Activated T-cell treated with anti-CD3 and anti-CD28 coated beads, Interleukin-2, amount 50 U/mL, for 72 hours (primary cell): ENCODE measurements at places on chromosomes 13 and 19. TPM values are rescaled to one million over a fixed set of nuclear protein-coding genes. Genes with fewer than 3 reads are reported as not detected.

DNA sequence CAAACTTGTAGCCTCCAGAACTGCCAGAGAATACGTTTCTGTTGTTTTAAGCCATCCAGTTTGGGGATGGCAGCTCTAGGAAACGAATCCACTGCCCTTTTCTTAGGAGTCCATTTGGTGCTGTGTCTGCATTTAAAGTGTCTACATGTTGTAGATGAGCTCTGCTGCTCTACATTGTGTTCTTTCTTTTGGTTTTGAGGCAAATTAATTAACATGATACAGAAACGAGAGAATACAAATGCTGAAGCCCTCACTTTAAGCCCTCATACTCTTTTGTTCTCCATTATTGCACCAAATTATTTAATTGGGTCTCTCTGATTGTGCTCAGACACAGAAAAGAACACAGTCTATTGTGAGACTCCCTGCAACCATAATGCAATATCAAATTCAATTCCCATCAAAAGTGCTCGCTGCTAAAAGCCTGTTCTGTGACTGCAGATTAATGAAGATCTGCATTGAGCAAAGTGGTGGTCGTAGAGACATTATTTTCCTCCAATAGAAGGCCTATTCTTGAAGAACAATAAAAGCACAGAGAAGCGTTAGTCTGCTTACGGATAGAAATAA lies 166.3 kb upstream of the SOX21 start:
- H3K27ac ChIP-seq, result no peak overlapping the region
- DNase-seq, result no peak
- no peaks in the 10 kb centered on the region for H3K4me1 ChIP-seq
- H3K4me3 ChIP-seq, result no peak overlapping the region

DNA sequence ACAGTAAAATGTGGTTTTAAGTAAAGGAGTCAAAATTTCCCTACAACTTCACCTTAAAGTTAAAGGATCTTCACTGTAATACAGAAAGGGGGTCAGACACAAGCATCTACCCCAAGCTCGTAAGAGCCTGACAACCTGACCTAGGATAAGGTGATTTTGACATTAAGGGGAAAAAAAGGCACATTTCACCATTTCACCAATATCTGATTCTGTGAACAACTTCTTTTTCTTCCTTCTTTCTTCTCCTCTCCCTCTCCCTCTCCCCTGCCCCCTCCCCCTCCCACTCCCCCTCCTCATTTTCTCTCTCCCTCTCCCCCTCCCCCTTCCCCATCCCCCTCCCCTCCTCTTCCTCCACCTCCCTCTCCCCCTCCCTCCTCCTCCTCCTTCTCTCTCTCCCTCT lies 796.7 kb upstream of the ARGLU1 start:
- no peak for DNase-seq
- no peaks in the 10 kb centered on the region for H3K27me3 ChIP-seq
- no peaks in the 10 kb centered on the region for H3K4me1 ChIP-seq
- H3K36me3 ChIP-seq, result no peaks in the 10 kb centered on the region
- H3K4me3 ChIP-seq, result no peak overlapping the region
- no peak overlapping the region for H3K27ac ChIP-seq

- no peak overlapping the region for H3K4me3 ChIP-seq
- H3K27me3 ChIP-seq, result no peaks in the 10 kb centered on the region
- H3K36me3 ChIP-seq, result no peaks in the 10 kb centered on the region
- H3K27ac ChIP-seq, result no peak overlapping the region
Measured at GRCh38 chr13:50446611-50447010, 396.9 kb downstream of the DLEU7 start.

- no peaks in the 10 kb centered on the region for H3K27me3 ChIP-seq
- H3K27ac ChIP-seq, result no peak overlapping the region
- H3K36me3 ChIP-seq, result peaks cover 2% of the 10 kb centered on the region
- DNase-seq, result no peak
- H3K4me1 ChIP-seq, result no peaks in the 10 kb centered on the region
Measured at GRCh38 chr13:68380041-68380973, 1150.2 kb upstream of the PCDH9 start.

GRCh38 chr19:913080-913748 lies at the start of gene R3HDM4:
R3HDM4 (minus strand) TSS chr19:913219; CDS start chr19:913157, 62 bp downstream.
- DNase-seq, result peak; percentile 94
- H3K27ac ChIP-seq, result peak within 1 kb of the TSS; percentile 88
- peak within 1 kb of the TSS; percentile 83 for H3K4me3 ChIP-seq
- peaks cover 36% of the 10 kb centered on the region for H3K4me1 ChIP-seq
- peaks cover 3% of the 10 kb centered on the region for H3K36me3 ChIP-seq

- H3K27ac ChIP-seq, result no peak overlapping the region
- no peaks in the 10 kb centered on the region for H3K27me3 ChIP-seq
- H3K4me1 ChIP-seq, result no peaks in the 10 kb centered on the region
- no peak for DNase-seq
Measured at GRCh38 chr19:5017235-5017634, 48.3 kb downstream of the KDM4B start.

- H3K27ac ChIP-seq, result no peak overlapping the region
- DNase-seq, result no peak
- H3K27me3 ChIP-seq, result no peaks in the 10 kb centered on the region
- no peak overlapping the region for H3K4me3 ChIP-seq
- H3K36me3 ChIP-seq, result no peaks in the 10 kb centered on the region
- no peaks in the 10 kb centered on the region for H3K4me1 ChIP-seq
Measured at GRCh38 chr13:102028206-102028605, 373.6 kb downstream of the FGF14 start.

DNA sequence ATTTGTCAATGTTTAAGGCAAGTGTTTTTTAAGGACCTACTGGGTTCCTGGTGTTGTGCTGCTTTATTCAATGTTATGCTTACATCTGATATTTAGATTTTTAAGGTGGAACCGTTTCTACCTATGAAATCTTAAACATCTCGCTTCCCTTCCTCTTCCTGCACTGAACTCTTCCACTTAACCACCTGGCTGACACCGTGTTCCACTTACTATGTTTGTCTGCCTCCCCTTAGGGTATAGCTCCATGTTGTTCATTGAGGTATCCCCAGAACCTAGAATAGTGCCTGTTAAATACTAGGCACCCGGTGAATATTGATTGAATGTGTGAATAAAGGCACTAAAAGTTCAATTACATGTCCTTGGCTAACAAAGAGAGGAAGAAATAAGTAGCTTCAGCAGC lies 104.9 kb downstream of the RNF17 start:
- H3K4me1 ChIP-seq, result peaks cover 7% of the 10 kb centered on the region
- DNase-seq, result no peak
- H3K36me3 ChIP-seq, result no peaks in the 10 kb centered on the region
- no peak overlapping the region for H3K4me3 ChIP-seq
- H3K27me3 ChIP-seq, result peaks cover 35% of the 10 kb centered on the region
- H3K27ac ChIP-seq, result no peak overlapping the region

- no peak for DNase-seq
- H3K36me3 ChIP-seq, result peaks cover 24% of the 10 kb centered on the region
Measured at GRCh38 chr19:37077501-37077933, 716 bp upstream of the ZNF420 start.

GRCh38 chr13:43661161-43661830 lies 125.5 kb downstream of the ENOX1 start:
- DNase-seq, result no peak
- no peak overlapping the region for H3K4me3 ChIP-seq
- no peak overlapping the region for H3K27ac ChIP-seq
- H3K27me3 ChIP-seq, result peaks cover 11% of the 10 kb centered on the region

DNA sequence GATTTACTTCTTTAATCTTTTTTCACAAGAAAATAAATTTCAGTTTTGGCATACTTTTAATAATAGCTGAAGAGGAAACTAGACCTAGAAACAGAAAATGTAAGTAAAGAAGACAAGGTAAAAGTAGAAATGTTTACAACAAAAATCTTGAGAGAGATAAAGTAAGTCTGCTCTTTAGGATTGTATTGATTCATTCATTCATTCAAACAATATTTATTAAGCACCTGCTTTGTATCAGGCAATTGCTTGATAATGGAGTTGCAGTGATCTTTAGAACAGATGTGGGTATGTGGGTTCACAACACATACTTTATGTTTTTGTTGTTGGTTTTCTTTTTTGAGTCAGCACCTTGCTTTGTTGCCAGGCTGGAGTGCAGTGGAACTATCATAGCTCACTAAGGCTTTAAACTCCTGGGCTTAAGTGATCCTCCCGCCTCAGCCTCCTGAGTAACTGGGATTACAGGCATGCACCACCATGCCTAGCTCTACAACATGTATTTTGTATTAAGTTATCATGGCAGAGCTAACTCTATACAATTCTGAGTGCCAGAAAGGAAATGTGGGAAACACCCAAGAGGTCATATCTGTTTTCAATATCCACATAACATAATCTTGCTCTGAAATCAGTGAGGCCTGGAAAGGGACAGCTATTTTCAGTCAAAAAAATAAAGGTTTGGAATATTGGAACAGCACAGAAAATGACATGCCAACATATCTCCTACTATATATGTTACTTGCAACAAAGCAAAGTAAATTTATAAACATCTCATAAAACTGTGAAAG lies 8.8 kb upstream of the SPART start:
- DNase-seq, result no peak
- H3K27me3 ChIP-seq, result peaks cover 5% of the 10 kb centered on the region
- H3K36me3 ChIP-seq, result no peaks in the 10 kb centered on the region
- no peak overlapping the region for H3K4me3 ChIP-seq
- no peaks in the 10 kb centered on the region for H3K4me1 ChIP-seq

- no peaks in the 10 kb centered on the region for H3K27me3 ChIP-seq
- no peak for DNase-seq
- no peak overlapping the region for H3K27ac ChIP-seq
- no peaks in the 10 kb centered on the region for H3K36me3 ChIP-seq
- H3K4me3 ChIP-seq, result no peak overlapping the region
Measured at GRCh38 chr13:74479124-74479523, 344.9 kb upstream of the KLF12 start.

DNA sequence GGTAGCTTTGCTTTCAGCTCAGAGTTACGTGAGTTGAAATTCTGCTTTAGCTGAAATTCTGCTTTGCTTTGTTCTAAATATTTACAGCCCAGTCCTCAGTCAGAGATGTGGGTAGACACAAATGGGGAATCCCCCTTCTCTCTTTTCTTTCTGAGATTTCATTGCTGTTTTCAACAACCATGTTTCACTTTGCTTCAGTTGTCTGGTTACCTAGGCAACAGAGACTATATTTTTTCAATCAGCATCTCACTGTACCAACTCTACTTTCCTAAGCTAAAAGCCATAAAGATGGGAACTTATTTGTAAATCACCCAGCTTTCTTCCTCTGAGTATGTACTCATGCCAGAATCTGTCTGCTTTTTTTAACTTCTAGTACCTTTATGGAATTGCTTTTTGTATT lies 509.0 kb downstream of the OLFM4 start:
- no peak overlapping the region for H3K4me3 ChIP-seq
- H3K27me3 ChIP-seq, result no peaks in the 10 kb centered on the region
- no peaks in the 10 kb centered on the region for H3K4me1 ChIP-seq
- DNase-seq, result no peak

DNA sequence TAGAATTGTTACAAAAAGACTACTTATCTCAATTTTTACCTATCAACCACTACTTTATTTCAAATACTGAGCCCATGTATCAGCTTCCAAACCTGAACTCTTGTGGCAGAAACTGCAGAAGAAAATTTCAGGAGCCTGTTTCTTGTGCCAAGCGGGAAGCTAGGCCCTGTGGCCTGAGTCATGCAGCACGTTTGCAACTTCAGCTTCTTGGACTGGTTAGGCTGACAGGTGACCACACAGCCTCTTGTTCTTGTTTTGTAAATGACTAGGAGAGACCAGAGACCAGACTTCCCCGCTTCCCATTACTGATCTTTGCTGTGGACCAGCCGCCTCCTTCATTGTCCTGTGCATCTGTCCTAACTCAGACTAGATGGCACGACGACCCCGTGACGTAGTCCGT lies 3.4 kb upstream of the LAMP1 start:
- H3K4me3 ChIP-seq, result no peak overlapping the region
- no peaks in the 10 kb centered on the region for H3K36me3 ChIP-seq
- peaks cover 35% of the 10 kb centered on the region for H3K4me1 ChIP-seq
- no peak for DNase-seq
- H3K27me3 ChIP-seq, result peaks cover 37% of the 10 kb centered on the region

DNA sequence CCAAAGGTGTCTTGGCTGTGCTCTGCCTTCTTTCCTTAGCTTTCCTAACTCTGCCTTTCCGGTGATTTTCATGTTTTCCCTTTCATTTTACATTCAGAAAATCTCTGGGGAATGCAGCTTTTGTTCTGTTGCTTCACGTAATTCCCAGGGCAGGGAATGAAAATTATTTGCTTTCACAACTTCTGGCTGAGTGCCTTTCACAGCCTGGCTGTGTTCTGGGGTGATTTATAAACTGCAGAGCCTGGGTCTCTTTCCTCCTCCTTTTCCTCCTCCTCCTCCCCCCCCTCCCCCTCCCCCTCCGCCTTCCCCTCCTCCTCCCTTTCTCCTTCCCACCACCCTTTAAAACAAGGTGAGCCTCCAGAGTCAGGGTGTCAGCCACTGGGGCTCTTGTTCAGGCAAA lies 84.3 kb downstream of the RNASEH2B start:
- no peaks in the 10 kb centered on the region for H3K27me3 ChIP-seq
- H3K4me3 ChIP-seq, result no peak overlapping the region
- DNase-seq, result no peak
- H3K27ac ChIP-seq, result no peak overlapping the region
- peaks cover 21% of the 10 kb centered on the region for H3K4me1 ChIP-seq

- peaks cover 29% of the 10 kb centered on the region for H3K4me1 ChIP-seq
- H3K36me3 ChIP-seq, result peaks cover 5% of the 10 kb centered on the region
- peak overlapping the region; percentile 99 for H3K27ac ChIP-seq
- H3K4me3 ChIP-seq, result peak overlapping the region; percentile 98
Measured at GRCh38 chr13:49246850-49247642, 679 bp upstream of the CDADC1 start.

GRCh38 chr13:28889086-28889732 lies 69.1 kb downstream of the MTUS2 start:
- DNase-seq, result no peak
- no peaks in the 10 kb centered on the region for H3K4me1 ChIP-seq
- H3K36me3 ChIP-seq, result no peaks in the 10 kb centered on the region
- no peak overlapping the region for H3K27ac ChIP-seq
- peaks cover 7% of the 10 kb centered on the region for H3K27me3 ChIP-seq

- DNase-seq, result no peak
- H3K27ac ChIP-seq, result peak overlapping the region; percentile 72
- no peak overlapping the region for H3K4me3 ChIP-seq
Measured at GRCh38 chr13:114025405-114025713, 51.5 kb upstream of the C13orf46 start.

PGLYRP1 gene
- total RNA-seq, result not detected

KCTD12 gene
- total RNA-seq, result 3.3 TPM

S1PR5 gene
- total RNA-seq, result 0.19 TPM

TBXA2R gene
- total RNA-seq, result 2.9 TPM

TGFBR3L gene
- total RNA-seq, result 7.4 TPM

GFY gene
- total RNA-seq, result not detected

CRLF1 gene
- total RNA-seq, result not detected

ZNF793 gene
- total RNA-seq, result 4.5 TPM

ZNF625 gene
- 3.2 TPM for total RNA-seq
